ENCODE measurements at places on chromosomes 11 and 22. TPM values are rescaled to one million over a fixed set of nuclear protein-coding genes. Genes with fewer than 3 reads are reported as not detected.

PRR33 gene
- not detected for total RNA-seq

GRCh38 chr11:126716456-126717083, 284.0 kb downstream of the KIRREL3 start:
- peak; percentile 47 for DNase-seq

DNA sequence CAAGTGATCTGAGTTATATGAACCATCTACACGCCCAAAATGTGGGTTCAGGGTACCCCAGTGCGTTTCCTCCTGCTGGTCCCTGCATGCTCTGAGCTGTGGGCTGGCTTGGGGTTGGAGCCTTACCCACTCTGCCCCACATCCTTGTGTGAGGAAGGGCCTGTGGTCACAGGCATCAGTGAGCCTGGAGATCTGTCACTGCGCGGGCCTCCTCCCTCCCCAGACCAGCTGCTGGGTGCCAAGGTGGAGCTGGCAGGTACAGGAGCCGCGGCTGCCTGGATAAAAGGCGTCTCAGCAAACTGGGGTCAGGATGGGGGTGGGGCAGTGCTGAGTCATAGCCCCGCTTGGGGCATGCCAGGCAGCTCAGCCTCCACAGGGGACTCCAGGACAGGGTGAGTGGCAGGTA, 17.9 kb downstream of the GNAZ start:
- DNase-seq: peak; percentile 46

- peak; percentile 52 for DNase-seq
Measured at GRCh38 chr11:57514538-57515331, 767 bp downstream of the SLC43A1 start.

Measured in Daoy (cell line).